NCI-H2081 (cell line): ENCODE measurements at places on chromosomes 3 and 15.

GRCh38 chr3:4581920-4582611, 88.9 kb downstream of the ITPR1 start:
- no peak for DNase-seq

GRCh38 chr3:38157595-38157994, 7.7 kb upstream of the OXSR1 start:
- DNase-seq, result no peak

- DNase-seq, result no peak
These were observed 472.6 kb upstream of the NECTIN3 start for GRCh38 chr3:110598847-110599490.

DNA sequence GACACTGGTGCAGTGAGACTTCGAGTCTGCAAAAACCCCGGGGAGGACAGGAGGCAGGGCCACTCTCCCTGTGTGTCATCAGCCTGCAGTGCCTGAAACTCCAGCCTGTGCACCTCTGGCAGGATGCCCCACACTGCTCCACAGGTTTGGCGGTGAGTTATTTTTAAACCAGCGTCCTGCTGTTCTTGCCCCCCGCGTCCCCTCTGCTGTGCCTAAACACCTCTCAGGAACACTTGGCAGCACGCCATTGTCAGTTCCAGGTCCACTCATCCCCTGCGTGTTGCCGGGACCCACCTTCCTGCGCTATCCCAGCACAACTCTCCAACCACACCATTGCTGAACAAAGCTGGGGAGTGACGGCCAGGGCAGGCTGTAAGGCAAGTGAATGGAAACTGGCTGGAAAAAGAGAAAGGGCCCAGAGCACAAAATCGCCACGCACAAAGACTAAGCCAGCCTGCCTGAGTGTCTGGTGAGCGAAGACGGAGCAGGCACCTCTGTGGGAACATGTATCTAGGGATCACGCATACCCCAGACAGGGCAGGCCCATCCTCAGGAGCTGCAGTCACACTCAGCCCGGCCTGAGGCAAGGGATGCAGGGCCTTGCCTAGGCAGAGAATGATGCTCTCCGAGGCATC, 3.1 kb upstream of the PLA2G4F start:
- DNase-seq, result peak; percentile 54

GRCh38 chr3:142624341-142625152, 28.4 kb downstream of the PLS1 start:
- no peak for DNase-seq

DNA sequence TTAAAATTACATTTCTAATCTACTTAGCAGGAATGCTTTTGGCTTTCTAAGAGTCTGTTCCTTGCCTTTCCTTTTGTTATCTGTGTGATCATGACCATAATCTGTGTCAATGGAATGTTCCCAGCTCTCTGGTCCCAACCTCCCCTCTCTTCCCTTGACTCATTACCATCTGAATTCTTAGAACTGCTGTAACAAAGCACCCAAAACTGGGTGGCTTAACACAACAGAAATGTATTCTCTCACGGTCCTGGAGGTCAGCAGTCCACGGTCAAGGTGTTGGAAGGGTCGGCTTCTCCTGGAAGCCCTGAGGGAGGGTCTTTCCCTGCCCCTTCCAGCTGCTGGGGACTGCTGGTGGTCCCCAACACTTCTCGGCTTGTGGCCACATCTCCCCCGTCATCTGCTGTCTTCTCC, 81.1 kb downstream of the LRRK1 start:
- DNase-seq, result no peak

GRCh38 chr3:165751637-165752036, 85.6 kb downstream of the BCHE start:
- no peak for DNase-seq

DNA sequence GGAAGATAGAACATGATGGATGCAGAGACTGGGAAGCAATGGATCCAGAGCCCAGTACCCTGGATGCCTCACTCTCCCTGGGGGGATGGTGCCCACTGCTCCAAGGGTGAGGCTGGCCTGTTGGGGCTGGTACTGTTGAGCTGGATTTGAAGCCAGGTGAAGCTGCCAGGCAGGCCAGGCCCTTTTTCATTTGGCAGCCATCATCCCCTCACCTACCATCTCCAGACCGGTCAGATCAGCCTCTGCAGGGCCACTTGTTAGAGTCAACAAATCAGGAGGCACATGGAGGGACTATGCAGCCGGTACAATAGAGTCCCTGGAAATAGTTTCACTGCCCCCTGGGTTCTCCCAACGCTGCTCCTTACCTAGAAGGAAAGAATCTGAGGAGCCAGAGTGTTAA, 5.9 kb downstream of the MAPKAPK3 start:
- no peak for DNase-seq

DNA sequence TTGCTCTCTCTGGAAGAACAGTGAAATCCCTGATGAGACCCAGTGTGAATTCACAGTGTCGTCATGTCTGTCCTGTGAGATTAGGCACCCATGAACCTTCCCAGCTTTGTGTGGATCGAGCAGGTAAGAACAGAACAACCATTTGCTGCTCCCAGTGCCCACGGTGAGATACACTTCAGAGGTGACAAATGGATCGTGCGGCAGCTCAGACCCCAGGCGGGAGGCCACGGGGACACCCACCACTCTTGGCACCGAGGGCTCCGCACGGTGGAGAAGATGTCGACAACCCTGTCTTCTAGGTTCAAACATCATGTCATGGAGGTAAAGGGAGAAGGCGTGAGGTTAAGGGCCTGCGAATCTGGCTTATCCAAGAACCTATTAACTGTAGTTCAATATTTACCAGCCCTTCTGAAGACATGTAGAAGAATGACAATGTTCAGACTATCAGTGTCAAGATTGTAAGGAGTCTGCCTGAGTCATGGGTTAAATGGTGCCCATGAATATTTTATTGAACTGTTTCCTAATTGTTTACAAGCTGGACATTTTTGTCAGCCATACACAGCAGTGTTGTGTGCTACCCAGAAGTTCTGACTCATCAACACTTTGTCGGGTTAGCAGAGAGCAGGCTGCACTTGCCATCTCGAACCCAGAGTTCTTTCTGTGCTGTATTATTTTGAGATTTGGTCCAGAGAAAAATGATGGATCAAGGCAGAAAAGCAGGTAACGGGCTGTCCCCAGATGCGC, 15.5 kb upstream of the PCSK6 start:
- DNase-seq, result no peak

GRCh38 chr3:139846729-139847128, 88.3 kb upstream of the CLSTN2 start:
- no peak for DNase-seq

DNA sequence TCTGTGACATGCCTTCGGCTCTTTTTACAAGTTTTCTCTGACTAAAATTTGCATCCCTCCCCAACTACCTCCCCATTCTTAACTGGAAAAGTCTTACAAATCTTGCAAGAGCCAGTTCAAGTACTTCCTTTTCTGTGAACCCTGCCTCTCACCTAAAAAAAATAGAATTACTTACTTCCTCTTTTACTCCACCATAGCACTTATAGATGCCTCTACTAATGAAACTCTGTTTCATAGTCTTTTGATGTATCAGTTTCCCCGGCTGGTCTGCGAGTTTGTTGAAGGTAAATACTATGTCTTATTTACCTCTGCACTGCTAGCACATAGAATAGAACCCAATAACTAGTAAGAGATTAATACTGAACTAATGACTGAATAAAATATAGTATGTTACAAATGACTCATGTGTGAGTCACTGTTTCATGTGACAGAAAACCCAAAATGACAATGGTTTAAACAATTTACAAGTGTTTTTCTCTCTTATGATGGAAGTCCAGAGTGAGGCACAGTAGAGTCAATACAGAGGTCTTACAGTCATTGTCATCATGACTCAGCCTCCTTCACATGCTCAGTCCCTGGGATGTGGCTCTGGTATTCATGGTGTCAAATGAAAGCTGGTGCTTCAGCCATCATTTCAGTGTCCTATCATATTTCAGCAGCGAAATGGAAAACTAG, 393.5 kb downstream of the RSL24D1 start:
- no peak for DNase-seq

GRCh38 chr3:4835616-4836043, 143.6 kb upstream of the BHLHE40 start:
- DNase-seq, result peak; percentile 8
